Esophagus mucosa (tissue), 1 donor: ENCODE measurements at places on chromosomes 16 and 17.

- ATAC-seq: peak; percentile 47
Measured at GRCh38 chr17:18248300-18248731, 10.2 kb downstream of the FLII start.

- ATAC-seq: peak; percentile 85
Measured at GRCh38 chr17:16652847-16653366, 743 bp downstream of the ZNF624 start.

DNA sequence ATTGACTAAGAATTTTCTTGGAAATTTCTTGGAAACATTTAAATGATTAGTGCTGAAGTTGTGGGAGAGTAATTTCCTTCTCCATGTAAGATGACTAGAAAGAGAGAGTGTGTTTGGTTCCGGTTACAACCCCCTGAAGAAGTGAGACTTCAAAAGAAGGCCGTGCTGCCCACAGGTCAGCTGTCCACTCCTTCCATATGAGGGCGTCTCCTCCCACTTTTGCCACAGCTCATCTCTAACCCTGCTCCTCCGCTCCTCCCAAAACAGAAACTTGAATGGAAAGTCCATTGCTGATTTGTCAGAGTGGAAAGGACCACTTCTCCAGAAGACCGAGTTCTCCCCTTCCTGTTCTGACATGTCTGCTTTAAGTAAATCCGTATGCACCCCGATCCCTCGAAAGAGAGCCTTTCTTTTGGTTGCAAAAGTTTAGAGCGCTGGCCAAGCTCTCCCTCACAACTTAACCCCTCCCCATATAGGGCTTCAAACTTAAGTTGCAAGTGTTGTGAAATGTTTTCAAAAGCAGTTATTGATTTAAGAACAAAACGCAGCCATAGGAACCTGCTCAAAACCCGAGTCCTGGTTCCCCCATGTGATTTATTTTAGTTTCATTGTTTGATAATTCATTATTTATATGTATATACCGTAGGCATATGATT is 129.5 kb downstream of the SOCS1 start:
- no peak for ATAC-seq

- ATAC-seq: peak; percentile 87
Measured at GRCh38 chr17:80008383-80008840, 27.3 kb downstream of the TBC1D16 start.

DNA sequence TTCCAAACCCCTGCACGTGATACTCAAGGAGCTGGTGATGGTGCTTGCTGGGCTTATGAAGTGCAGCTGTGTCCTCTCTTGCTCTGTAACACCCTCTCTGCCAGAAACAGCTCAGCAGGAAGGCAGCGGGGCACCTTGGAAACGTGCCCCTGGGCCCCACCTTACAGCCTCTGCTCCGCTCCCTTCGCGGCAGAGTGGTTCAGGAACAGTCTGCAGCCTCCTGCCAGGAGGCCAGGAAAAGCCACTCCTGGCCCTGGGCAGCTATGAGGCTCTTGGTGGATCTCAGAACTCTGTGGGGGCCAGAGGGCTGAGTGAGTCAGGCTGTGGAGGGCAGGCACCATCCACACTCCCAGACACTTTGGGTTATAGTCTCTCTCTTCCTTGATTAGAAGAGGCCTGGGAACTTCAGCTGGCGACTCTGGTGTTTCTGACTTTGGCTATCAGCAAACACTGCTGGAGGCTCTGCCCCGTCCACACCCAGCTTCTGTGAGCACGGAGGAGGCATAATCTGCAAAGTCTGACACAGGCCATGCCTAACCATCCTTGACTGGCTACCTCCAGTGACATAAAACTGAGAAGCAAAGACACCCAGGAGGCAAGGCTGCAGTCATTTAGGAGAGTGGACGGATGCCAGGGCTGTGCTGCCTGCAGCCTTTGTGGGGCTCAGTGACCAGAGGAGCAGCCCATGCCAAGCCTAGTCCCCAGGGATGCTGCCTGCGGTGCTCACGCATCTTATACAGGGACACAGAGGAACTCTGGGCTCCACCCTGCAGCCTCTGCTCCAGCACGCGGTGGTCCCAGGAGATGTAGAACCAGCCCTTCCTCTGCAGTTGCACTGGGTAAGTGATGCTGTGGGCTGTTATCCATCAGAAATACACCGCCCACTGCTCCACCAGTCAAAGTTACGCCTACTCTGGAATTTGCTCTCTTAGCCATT is 65.3 kb downstream of the METRNL start:
- ATAC-seq: peak; percentile 33

- ATAC-seq: no peak
Measured at GRCh38 chr16:29014561-29015069, 29.8 kb downstream of the LAT start.

DNA sequence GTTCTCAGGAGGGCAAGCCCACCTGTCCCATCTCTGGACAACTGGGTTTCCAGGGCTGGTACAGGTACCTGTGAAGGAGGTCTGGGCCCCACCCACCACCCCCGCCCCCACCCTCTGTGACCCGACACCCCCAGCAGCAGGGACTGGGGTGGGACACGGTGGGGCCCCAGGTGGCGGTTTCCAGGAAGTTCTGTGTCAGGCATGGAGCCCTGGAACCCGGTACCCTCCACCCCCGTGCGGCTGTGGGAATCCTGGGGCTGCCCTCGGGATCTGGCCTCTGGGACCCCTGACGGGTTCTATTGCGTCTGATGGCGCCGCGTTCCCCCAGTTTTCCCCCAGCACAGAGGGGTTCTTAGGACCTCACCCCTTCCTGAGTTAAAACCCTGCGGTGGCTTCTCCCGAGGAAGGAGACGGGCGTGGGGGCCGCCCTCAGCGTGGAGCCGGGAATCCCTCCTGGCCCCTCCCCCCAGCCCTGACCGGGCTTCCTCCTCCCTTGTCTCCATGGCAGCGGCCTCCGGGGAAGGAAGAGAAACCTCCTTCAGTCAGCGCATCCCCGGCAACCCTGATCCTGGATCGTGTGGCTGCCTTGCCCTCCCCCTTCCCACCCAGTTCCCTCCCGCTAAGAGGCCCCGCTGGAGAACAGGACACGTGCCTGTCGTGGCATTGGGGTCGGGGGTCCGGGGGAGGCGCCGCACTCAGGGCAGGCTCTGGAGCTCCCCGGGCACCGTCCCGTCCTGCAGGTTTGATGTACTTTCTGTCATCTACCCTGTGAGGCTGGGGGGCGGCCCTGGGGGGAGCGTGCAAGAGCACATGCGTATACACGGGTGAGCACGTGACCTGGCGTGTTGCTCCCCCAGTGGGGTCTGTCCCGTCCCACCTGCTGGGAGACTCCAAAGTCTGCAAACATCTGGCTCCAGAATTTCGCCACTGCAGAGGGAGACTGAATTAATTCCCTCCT is 30.3 kb downstream of the CACNA1H start:
- no peak for ATAC-seq

DNA sequence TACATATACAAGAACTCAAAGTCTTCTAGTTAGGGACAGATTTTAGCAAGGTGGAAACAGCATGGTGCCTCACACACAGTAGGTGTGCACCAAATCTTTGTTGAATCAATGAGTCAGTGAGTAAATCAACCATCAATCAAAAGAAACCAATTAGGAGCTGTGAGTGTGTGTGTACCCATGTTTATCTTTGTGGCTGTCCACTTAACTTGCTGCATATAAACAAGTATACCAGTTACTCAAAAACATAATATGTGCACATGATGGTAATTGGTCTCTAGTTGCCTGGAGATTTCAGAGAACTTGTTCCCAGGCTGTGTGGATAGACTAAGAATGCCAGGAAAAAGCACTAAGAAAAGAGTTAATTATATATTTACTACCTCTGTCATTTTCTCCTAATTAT is 272.2 kb upstream of the CCL2 start:
- ATAC-seq: no peak
